T-helper 2 cell treated with Interferon-gamma antibody and Interleukin-4, amounts not matched to agents 5 μg/mL and 100 μg/mL, for 36 hours (primary cell): ENCODE measurements at places on chromosomes 7 and 10.

GRCh38 chr7:137801003-137801402 is 45.8 kb downstream of the DGKI start:
- H3K27ac ChIP-seq: no peak overlapping the region
- H3K4me1 ChIP-seq: no peaks in the 10 kb centered on the region
- H3K36me3 ChIP-seq: no peaks in the 10 kb centered on the region
- H3K4me3 ChIP-seq: no peak overlapping the region

GRCh38 chr10:82943142-82943541 is 1068.1 kb downstream of the NRG3 start:
- no peaks in the 10 kb centered on the region for H3K36me3 ChIP-seq
- no peaks in the 10 kb centered on the region for H3K4me1 ChIP-seq
- no peaks in the 10 kb centered on the region for H3K27me3 ChIP-seq
- H3K27ac ChIP-seq: no peak overlapping the region

- no peaks in the 10 kb centered on the region for H3K4me1 ChIP-seq
- peaks cover 21% of the 10 kb centered on the region for H3K27me3 ChIP-seq
- no peaks in the 10 kb centered on the region for H3K36me3 ChIP-seq
- DNase-seq: no peak
- H3K27ac ChIP-seq: no peak overlapping the region
These were observed 8.1 kb upstream of the PDGFA start for GRCh38 chr7:527723-528122.

- peaks cover 38% of the 10 kb centered on the region for H3K4me1 ChIP-seq
- peak within 1 kb of the TSS; percentile 89 for H3K27ac ChIP-seq
These were observed at the start of gene KAZALD1 for GRCh38 chr10:101061624-101062231. TSS of gene KAZALD1 (plus strand) at chr10:101061989. CDS start at chr10:101062593, 604 bp downstream.

- no peak overlapping the region for H3K4me3 ChIP-seq
- peak overlapping the region; percentile 1 for H3K27ac ChIP-seq
- H3K27me3 ChIP-seq: peaks cover 12% of the 10 kb centered on the region
- H3K4me1 ChIP-seq: no peaks in the 10 kb centered on the region
- no peaks in the 10 kb centered on the region for H3K36me3 ChIP-seq
These were observed 81.0 kb upstream of the PRSS58 start for GRCh38 chr7:142338633-142339501.

DNA sequence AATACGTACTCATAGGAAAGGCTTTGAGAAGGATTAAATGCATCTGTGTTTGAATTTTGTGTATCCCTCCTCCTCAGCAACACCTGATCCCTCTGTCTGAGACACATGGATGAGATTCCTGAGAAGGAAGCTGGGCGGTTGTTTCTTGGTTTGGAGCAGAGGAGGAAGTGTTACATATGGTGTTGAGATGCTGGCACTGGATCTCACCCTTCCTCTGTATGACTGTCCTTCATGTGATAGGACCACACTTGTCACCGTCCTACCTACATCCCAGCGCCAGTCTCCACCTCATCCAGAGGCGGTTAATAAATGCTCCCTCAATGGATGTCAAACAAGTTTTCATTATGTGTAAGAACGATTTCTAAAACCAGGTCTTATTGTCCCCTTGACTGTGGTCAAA is 49.4 kb upstream of the KLF6 start:
- H3K4me3 ChIP-seq: no peak overlapping the region
- H3K36me3 ChIP-seq: no peaks in the 10 kb centered on the region
- H3K27me3 ChIP-seq: no peaks in the 10 kb centered on the region
- H3K4me1 ChIP-seq: peaks cover 44% of the 10 kb centered on the region
- no peak for DNase-seq
- no peak overlapping the region for H3K27ac ChIP-seq

DNA sequence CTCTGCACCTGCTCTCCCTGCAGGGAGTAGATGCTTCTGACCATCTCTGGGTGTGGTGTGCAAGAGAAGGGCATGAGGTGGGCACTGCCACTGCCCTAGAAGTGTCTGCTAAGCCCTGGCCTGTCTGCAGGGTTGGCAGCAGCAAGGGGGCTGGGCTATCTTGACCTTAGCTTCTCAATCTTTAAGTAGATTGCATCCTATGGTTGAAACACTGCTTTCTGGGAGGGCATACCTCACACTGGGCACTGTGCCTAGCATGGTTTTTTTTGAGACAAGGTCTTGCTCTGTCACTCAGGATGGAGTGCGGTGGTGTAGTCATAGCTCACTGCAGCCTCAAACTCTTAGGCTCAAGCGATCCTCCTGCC is 54.9 kb downstream of the CLIP2 start:
- no peaks in the 10 kb centered on the region for H3K36me3 ChIP-seq
- no peak for DNase-seq
- no peak overlapping the region for H3K27ac ChIP-seq
- H3K27me3 ChIP-seq: no peaks in the 10 kb centered on the region
